ENCODE measurements at places on chromosomes 16 and 17.

DNA sequence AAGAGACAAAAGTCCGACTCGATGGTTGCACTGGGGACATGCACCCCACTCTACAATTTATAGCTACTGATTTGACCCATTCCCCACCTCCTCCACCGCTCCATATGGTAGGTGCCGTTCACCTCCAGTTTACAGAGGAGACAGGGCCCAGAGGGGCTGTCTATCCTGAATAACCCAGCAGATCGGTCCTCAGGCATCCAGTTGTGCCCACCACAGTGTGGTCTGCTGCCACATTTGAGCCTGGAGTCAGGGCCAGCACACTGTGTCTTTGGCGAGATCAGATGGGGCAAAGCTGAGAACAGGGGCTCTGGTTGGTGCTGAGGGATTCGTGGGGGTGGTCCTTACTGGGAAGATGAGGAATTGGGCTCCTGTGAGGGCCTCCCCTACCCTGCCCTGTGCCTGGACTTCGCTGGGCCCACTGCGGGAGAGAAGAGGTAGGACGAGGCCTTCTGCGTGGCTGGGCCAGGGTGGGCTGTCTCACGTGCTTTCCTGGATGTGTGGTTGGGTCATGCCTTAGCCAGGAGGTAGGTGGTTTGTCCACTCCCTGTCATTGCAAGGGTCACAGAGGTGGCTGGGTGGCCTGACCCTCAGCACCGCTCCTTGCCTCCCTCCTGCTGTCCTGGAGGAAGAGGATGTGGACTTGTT, 2.8 kb downstream of the ADCY7 start:
- no peak for DNase-seq

DNA sequence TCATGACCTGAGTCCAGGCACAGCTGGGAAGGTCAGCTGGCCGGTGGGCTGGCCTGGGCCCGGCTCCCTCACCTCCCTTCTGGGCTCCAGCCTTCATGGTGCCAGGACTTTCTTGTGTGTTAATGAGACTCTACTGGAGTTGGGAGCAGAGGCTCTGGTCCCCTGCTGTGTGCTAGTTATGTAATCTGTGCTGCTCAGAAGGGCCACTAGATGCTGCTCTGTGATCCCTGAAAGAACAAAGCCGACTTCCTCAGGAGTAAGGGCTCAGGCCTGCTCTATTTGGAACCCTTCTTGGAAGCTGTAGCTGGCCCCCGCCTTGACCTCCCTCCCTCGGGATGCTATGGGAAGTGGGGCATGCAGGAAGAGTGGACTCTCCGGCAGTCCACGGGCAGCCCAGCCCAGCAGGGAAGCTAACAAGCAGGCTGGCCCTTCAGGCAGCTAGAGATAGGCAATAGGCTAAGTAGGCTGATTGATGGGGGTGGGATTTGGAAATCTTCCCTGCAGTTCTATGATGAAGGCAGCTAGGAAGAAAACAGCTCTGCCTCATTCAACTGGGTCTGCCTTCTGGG, 3.3 kb upstream of the CDK5R1 start:
- peak; percentile 73 for DNase-seq

- no peak for DNase-seq
Observed at GRCh38 chr17:49100601-49101000, 32.0 kb upstream of the B4GALNT2 start.

DNA sequence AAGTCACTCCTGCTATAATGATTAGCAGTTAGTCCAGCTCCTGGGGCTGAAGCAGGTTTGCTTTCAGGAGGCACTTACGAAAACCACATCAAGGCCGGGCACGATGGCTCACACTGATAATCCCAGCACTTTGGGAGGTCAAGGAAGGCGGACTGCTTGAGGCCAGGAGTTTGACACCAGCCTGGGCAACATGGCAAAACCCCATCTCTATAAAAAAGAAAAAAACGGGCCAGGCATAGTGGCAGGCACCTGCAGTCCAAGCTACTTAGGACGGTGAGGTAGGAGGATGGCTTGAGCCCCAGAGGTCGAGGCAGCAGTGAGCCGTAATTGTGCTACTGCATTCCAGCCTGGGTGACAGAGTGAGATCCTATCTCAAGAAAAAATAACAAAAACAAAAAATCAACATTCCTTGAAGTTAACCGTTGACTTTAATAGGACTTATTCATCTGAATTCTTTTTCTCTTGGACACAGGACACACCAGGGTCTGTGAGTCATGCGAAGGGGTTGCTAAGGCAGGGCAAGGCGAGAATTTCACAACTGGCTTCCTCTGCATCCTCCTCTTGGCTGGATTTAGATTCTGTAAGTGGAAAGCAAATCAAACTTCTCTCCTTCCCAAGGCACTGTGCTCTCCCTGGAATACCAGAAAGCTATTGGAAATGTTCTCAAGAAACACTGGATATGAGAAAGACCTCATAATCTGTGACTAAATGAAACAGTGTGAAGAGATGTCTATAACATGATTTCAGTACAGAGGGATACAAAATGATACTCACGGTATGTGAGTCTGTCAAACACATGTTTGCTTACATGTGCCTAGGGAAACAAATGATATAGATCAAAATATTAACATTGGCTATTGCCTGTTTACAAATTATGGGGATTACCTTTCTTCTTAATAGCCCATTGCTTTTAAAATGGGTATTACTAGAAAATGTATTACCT, 99.5 kb downstream of the SYCE1L start:
- no peak for DNase-seq

DNA sequence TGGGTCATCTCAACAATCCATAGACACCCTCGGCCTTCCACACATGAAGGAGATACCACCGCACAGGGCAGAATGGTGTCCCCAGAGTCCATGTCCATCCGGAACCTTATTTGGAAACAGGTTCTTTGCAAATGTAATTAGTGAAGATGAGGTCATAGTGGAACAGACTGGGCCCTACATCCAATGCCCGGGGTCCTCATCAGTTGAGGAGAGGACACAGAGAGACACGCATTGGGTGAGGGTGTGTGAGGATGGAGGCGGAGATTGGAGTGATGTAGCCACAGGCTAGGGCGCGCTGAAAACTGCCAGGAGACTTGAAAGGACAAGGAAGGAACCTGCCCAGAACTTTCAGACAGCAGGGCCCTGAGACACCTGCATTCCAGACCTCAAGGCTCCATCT, 169.4 kb downstream of the ENGASE start:
- DNase-seq: no peak

GRCh38 chr17:33335491-33336173, 42.5 kb upstream of the ASIC2 start:
- DNase-seq: no peak

GRCh38 chr17:1629504-1630310, 1.1 kb upstream of the SLC43A2 start:
- no peak for DNase-seq

DNA sequence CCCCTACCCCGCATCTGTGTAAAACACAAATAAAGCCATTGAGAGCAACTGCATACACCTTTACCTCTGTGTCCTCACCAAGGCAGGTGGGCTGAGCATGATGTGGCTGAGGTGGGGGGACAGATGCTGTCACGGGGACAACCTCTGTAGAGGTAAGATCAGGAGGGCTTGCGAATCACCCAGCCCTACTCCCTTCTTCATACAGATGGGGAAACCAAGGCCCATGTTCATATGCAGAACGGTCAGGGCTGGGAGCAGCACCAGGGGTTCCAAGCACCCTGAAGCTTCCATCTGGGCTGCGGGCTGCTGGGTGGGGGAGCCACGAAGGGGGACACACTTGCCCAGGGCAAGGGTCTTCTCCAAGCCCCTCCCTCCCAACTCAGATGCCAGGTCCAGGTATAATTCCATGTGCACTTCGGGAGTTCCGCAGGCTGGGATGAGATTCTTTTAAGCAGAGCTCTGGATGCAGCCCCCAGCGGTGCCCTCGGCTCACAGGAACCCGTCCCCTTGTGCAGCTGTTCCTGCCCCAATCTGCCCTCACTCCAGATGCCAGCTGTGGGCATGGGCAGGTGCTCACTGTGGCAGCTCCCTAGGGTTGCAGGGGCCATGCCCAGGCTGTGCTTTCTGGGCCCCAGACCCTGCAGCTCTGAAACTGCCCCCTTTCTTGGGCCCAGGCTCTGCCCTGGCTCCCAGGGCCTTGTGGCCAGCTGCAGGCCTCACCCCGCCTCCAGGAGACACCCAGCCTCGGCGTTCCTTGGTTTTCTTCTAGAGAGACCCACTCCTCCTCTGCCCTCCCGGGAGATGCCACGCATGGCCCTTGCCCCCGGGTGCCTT, 9.6 kb downstream of the CTRB1 start:
- DNase-seq: no peak

DNA sequence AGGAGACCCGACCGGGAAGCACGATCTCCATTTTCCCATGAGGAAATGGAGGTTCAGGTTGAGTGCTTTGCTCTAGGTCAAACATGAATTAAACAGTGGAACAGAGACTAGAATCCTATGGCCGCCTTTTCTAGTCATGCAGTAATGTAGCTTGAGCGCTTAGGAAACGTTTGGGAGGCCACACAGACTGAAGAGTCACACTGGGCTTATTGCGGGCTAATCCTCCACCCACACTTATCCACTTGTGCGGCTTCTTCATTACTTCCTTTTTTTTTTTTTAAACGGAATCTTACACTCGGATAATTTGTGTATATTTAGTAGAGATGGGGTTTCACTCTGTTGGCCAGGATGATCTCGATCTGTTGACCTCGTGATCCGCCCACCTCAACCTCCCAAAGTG, 26.0 kb downstream of the CACNG3 start:
- no peak for DNase-seq

DNA sequence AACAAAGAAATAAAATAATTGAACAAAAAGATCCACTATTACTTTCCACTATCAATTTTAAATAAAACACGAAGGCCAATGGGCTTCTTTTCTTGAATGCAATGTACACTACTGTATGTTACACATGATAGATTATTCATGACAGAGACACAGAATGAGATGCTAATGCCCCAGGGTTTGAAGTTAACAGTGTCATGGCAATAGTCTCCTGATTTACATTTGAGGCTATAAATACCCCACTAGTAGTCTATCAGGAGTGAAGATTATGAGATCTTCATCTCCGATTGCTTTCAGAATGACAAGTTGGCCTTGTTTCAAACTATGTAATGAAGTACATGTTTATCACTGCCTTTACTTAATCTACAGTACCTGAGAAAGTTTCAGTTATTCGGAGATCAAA, 84.4 kb downstream of the RPGRIP1L start:
- DNase-seq: no peak

- DNase-seq: no peak
Observed at GRCh38 chr17:38920374-38921291, 4.8 kb upstream of the LASP1NB start.

- DNase-seq: no peak
Observed at GRCh38 chr17:222172-222571, 40.7 kb upstream of the DOC2B start.
